ENCODE measurements at places on chromosomes 3 and 15.

DNA sequence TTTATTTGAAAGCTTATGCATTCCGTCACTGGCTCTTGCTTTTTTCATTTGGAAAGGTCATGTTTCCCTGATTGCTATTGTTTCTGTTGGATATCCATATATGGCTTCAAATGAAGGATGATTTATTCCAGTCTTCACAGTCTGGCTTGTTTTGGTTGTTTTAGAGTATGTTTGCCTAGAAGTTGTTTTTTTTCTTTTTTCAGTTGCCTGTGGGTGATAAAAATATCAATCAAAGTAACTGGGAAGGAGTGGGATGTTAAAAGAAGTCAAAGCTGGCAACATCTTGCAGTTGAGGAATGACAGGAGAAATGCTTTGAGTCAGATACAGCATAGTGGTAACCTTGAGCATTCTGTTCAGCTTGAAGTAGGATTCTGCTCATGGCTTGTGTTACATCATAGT lies 610.5 kb downstream of the PLOD2 start:
- no peak for DNase-seq

- DNase-seq = peak; percentile 41
These were observed 108.2 kb downstream of the LRRK1 start for GRCh38 chr15:101027273-101027901.

GRCh38 chr15:78536134-78536533 lies 4.1 kb upstream of the PSMA4 start:
- DNase-seq = no peak

GRCh38 chr15:79067969-79068368 lies 22.6 kb downstream of the RASGRF1 start:
- DNase-seq = no peak
